ENCODE measurements at places on chromosomes 1 and 21.

GRCh38 chr1:8428441-8428840 lies 110.5 kb downstream of the SLC45A1 start:
- no peak for DNase-seq

- peak; percentile 84 for DNase-seq
Observed at GRCh38 chr1:56578963-56579875, at the start of gene PLPP3. Gene PLPP3, minus strand, starts transcription at chr1:56579563. Its CDS starts 547 bp downstream, at chr1:56579016.

DNA sequence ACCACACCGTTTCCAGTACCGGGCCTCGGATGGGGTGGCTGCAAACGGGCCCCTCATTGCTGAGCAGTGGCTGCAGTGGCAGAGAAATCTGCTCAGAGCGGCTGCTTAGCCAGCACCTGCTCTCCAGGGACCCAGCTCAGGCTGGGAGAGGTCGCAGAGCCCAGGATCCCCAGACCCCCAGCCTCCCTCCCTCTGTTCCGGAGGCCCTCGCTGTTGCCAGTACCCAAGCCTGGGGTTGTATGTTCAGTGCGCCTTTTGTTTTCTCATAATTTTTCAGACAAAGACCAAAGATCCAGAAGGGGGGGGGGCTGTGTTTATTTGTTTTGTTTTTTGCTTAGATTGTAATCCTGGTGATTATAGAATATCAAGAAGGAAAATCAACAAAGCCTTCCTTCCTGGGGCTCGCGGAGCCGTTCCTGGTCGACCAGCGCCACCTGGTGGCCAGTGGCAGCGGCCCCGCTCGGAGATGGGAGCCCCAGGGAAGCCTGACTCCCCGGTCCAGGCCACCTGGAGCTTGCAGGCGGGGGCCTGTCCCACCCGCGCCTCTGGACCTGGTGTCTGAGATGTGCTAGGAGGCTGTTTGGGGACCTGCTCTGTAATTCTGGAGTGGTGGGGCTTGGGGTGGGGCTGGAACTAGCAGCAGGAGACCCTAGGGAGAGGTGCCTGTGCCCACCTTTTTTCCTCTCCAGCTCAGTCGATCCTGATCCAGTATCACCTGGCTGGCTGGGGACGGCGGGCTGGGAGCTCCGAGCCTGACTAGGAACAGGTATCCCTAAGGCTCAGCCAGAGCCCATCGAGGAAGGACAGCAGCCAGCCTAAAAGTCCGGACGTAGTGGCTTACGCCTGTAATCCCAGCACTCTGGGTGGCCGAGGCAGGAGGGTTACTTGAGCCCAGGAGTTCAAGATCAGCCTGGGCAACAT lies 123.9 kb upstream of the VAMP3 start:
- peak; percentile 77 for DNase-seq

DNA sequence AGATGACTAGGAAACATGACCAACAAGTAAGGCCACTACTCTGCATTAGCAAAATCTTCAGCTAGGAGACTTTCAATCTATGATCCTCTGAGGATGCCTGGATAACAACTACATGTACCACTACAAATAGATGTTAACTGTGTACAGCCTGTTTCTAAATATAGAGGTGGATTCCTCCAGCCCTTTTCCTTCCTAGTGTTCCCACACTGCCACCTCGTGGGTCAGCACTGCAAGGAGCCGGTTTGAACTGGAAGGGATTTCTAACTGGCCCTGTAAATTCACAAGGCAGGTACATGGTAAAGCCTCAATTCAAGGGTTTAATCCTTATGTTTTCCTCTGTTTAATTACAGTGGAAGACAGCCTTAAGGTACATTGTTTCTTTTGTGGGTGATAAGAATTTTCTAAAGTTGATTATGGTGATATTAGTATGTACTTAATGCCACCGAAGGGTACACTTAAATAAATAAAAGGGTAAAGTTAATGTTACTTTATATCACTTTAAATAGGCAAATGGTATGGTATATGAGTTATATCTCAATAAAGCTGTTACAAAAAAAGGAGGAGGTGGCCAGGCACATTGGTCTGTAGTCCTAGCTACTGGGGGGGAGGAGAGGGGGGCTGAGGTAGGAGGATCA lies 14.4 kb downstream of the SMYD3 start:
- DNase-seq: no peak

DNA sequence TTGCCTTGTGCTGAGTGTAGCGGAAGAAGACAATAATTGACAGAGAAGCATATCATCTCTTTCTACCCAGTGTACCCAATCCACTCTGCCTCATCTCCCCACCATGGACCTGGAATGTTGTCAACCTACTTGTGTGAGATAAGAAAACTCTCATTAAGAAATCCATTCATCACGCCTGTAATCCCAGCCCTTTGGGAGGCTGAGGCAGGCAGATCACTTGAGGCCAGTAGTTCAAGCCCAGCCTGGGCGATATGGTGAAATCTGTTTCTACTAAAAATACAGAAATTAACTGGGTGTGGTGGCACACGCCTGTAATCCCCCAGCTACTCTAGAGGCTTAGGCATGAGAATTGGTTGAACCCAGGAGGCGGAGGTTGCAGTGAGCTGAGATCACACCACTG lies 209.6 kb downstream of the PBX1 start:
- no peak for DNase-seq

DNA sequence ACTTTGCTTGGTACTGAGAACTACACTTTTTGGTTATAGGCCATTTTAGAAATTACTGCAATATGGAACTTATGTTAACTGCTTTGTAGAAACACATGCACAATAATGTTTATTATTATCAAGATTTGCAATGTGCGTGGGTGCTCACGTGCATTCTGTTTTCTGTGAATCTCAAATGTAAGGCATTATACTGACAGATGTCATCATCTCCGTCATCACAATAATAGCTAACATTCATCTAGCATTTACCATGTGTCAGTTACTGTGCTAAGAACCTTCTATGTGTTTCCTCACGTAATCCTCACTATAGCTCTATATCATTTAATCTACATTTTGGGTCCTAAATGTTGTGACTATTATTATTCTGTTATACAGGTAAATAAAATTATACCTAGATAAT lies 1214.8 kb upstream of the ADGRL4 start:
- no peak for DNase-seq

GRCh38 chr21:38267991-38268863 lies 11.4 kb downstream of the KCNJ15 start:
- DNase-seq: no peak

DNA sequence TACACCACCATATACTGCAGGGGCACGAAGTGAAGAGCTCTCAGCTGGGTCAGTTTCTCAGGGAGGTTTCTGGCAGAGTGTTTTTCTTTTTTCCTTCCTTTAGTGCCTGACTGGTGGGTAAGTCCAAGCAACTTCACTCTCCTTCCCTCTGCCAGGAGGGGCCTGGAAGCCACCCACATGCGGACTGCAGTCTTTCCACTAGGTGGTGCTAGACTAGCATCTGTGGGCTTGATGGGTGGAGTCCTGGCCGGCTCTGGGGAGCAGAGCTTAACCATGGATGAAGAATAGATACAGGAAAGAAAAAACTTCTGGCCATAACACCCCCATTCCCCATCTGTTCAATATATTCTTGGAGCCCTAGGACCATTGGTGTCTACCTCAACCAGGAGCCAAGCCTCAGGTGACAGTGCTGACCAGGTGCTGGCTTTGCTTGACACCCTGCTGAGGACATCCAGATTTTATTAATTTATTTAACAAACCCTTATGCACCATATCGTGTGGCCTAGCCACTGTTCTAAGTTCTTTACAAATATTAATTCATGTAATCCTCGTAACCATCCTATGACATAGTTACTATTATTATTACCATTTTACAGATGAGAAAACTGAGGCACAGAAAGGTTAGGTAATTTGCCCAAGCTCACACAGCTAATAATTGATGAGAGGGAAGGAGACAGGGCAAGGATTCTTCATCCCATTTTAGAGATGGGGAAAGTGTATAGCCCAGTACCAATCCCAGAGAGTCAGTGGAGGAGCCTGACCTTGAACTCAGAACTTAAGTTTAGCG lies 126.7 kb upstream of the CSF3R start:
- no peak for DNase-seq

DNA sequence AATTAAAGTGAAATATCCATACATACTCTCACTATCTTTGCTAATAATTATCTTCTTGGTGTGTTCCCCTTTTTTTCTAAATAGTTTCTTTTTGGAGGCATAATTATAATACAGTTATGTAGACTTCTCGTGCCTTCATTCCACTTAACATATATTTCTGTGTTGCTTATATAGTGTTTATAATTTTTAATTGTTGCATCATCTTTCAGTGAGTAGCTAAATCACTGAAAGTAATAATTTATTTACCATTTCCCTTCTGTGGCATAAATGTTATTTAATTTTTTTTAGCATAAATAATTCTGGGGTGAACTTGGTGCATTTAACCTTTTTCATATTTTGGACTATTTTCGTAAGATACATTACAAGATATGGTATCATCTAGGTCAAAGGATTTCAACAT lies 38.3 kb downstream of the SMAP2 start:
- DNase-seq: no peak

DNA sequence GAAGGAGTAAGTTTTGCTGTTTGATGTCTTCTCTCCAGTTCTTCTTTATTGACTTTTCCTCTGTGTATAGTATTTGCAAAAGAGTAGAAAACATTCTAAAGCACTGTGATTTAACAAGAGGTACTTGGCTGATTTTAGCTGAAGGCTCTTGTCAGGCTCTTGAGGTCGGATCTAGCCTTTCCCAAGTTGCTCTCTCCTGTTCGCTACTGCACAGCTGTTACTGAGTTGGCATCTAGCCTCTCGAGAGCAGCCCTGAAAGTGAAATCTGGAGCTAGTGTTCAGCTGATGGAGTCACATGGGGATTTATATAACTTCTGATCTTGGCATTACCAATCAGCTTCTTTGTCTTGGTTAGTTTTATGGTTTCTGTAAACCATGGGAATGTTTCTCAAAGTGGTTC lies 193.1 kb downstream of the RYR2 start:
- no peak for DNase-seq

DNA sequence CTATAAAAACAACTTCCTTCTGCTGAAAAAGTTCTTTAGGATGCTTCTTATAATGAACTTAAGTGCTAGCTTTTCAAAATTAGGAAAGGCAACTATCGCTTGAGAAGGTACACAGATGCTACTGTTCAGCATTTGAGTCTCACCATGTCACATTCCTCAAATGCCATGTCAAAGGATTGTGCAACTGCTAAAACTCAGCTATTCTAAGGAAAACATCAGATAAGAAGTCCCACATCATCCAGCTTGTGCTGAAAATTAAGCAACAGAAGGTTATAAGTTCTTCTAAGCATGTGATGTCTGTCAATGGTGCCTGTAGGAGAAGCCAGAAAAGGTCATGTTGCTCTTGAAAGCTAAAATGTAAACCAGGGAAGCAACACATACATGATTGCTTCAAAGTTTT lies 36.5 kb downstream of the MCOLN2 start:
- DNase-seq: no peak

DNA sequence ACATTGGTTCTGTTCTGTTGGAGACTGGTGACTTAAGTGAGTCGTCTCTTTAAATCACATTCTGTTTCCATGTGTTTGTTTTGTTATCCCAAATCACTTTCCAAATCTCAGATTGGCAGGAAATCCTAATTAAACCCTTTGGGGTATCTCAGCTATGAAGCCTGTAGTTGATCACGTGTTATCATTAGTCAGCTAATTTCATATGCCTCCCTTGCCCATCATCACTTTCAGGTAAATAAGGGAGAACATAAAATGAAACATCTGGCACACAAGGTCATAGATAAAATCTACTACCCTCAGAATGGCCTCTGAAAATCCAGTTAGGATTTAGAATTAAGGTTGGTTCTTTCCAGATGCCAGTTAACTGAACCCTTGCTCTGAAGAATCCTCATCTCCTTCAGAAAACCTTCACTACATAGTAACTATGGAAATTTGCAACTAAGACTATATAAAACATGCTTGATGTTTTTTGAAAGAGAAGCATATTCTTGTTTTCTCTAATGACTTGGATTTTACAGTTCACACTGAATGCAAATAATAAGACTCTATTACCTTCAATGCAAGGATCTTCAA lies 401.5 kb downstream of the DSCAM start:
- DNase-seq: no peak

DNA sequence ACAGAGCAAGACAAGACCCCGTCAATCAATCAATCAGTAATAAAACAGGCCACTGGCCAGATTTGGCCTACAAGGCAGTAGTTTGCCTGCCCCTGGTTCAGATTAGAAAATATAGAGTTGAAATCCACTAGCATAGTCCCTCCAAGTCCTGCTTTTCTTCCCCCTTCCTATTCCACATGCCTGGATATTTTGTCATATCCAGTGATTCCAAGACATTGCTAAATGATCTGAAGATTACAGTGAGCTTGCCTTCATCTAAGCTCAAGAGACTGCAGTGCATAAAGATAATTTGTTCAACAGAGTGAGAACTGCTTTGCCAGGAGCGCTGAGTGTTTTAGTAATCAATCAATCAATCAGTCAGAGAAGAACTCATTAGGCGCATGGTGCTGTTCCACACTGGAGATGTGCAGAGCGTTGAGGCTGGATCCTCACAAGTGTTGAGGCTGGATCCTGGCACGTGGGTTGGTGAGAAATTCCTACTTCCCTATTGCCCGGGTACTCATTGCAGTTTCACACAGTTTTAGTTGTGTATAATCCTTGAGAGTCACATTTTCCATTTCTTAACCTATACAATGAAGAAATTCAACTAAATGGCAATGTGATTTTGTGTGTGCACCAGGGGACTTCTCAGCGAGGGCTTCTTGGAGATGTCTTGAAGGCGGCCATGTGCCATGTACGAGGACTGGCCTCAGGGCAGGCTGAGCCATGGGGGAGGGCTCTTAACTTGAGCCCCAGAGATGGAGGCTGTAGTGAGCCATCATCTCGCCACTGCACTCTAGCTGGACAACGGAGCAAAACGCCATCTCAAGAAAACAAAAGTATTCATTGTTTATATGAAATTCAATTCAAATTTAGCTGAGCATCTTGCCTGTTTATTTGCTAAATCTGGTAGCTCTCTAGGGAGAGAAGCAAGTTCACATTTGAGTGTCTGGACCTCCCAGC lies 76.3 kb downstream of the TOMM20 start:
- no peak for DNase-seq

DNA sequence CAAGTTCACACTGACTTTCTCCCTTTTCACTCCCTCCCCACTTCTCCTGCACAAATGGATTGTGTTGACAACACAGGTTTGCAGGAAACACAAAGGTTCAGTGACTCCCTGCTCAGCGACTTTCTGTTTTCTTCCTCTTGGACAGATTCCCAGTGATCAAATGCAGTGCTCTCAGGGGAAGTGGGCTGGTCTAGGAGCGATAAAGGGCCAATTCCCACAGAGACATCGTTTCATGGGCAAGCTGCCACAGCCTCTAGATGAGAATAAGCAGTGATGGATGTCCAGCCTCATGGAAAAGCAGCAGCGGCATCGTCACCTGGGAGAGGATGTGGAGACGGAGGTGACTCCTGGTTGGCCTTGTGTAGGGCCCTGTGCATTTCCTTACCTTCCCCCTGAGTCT lies 30.6 kb downstream of the FYB2 start:
- DNase-seq: no peak
